Stimulated activated CD8-positive, alpha-beta memory T cell treated with anti-CD3 and anti-CD28 coated beads, Interleukin-2, amount 100 ng/mL, for 1 hour (primary cell): ENCODE measurements at places on chromosomes 4 and X.

- no peak for DNase-seq
Measured at GRCh38 chrX:129759576-129760061, 20.1 kb upstream of the SASH3 start.

DNA sequence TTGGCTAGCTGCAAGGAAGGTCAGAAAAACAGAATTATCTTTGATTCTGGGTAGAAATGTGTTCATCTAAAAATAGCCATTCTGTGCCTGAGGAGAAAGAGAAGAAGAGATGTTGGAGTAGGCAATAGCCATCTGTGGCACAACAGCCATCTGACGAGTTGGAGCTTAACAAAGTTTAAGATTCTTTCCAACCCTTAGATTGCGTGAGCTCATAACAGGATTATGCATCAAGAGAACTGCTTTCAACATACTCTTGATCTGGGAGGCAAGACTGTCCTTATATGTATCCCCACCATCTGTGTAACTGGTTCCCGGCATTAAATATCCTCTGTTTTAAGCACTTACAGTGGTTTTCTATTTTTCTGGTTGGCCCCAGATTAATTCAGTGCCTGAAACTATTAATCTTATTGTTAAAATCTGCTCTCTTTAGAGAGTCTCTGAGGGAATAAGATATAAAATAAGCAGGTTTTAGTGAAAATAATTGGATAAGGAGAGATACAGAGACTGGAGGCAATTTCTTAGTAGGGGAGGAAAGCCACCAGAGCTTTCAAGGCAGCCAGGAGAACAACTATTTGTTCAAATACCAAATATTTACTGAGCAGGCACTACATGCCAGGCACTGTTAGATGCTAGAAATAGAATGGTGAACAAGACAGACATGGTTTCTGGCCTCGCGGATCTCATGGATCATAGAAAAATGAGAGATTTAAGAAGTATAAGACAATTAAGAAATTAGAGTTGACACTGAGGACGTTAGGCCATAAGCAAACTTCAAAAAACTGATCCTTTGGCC, 398.0 kb downstream of the SMARCA1 start:
- no peak for DNase-seq

- no peak for DNase-seq
Measured at GRCh38 chr4:124846306-124846705, 133.8 kb upstream of the ANKRD50 start.

GRCh38 chr4:39713691-39714090, 15.8 kb downstream of the UBE2K start:
- DNase-seq, result no peak

DNA sequence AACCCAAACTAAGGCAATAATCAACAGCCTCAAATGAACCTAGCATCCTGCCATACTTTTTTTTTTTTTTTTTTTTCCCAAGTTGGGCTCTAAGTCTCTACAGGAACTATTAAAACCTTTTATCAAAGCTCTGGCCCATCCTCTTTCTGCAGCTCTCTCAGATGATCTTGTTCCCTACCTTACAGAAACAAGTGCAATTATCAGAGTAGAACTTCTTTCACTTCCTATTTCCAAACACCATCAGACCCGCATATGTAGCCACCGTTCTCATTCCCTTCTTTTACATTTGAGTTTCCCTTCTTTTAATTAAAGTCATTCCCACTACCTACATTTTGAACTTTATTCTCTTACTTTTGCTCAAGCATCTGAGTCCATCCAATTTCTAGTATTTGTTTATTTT, 690.6 kb downstream of the DMD start:
- DNase-seq, result no peak

GRCh38 chr4:38105475-38106220, 145.4 kb downstream of the PTTG2 start:
- no peak for DNase-seq

DNA sequence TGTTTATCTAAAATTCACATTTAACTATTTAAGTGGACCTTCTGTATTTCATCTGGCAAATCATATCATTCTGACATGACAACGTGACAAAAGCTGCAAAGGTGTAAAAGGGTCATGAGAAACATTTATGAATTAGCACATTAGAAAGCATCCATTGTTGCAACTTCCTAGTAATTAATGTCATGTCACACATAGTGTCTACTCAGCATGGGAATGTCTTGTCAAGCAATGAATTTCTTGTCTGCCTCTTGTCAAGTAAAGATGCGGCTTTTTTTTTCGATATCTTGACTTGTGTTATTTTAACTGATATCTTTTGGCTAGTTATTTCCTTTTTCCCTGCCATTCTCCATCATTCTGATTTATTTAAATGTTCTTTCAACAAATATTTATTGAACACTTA, 463.5 kb upstream of the CXorf51B start:
- DNase-seq, result no peak

DNA sequence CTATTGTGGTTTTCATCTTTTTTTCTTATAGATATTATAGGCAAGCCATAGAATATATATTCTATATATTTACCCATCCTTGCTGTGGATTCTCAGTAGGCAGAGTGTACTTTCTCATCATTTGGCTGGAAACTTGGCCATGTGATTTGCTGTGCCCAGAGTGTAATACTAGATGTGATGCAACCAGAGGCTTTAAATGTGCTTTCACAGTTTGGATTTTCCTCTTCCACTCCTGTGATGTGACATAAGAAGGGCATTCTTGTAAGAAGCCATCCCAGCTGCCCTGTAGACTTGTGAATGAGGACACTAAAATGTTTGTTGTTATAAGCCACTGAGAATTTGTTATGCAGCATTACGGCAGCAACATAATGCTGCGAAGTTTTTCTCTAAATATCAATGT, 10.4 kb upstream of the HPGDS start:
- DNase-seq, result no peak

DNA sequence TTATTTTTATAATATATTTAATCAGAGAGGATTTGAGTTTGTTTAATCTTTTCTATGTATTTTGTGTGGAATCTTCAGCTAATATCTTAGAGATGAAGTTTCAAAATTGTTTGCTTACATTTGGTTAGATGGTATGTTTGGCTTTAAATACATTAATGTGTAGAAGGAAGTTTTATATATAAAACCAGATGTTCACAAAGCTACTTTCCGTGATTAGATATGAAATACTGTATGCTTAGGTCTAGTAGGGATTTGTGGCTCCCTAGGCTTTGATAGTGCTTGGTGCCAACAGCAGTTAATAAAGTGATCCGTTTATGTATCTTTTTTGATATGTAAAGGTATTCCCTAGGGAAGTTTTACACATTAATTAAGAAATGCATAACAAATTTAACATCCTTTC, 223.0 kb downstream of the ARHGAP10 start:
- DNase-seq, result no peak

DNA sequence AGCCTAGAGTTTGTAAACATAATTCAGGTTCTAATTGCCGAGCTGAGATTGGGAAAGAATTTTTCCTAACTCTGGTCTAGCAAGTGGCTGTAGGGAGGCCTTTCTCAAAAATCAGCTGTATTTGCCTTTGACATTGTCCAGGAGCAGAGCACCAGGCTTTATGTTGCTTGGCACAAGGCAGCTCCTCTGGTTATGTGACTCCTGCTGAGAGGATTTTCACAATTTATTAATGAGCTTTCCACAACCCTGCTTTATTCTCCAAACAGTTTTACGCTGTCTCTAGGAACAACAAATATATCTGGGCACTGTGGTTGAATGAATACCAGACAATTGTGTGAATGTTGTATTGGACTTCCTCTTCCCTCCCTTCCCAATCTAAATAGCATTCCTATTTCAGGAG, 14.9 kb downstream of the LSM6 start:
- DNase-seq, result no peak

GRCh38 chrX:68659385-68659784, 11.9 kb downstream of the STARD8 start:
- DNase-seq, result no peak

GRCh38 chrX:74511704-74512103, 90.4 kb downstream of the SLC16A2 start:
- no peak for DNase-seq

DNA sequence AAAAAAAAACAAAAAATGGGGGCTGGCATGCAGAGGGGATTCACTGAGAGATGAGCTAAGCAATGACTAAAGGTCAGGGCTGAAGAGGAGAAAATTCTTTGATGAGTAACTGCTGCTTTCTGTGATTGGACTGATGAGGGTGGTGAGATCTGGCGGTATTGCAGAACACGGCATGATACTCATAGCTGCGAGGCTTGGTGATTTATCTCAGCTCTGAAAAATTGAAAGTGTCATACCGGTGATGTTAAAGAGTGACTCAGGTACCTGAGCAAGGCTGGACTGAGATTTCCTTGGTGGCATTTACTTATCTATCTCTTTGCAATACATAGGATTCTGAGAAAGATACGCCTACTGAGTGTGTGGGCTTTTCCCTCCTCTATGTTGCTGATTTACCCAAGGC, 204.1 kb upstream of the DDX53 start:
- DNase-seq, result no peak

DNA sequence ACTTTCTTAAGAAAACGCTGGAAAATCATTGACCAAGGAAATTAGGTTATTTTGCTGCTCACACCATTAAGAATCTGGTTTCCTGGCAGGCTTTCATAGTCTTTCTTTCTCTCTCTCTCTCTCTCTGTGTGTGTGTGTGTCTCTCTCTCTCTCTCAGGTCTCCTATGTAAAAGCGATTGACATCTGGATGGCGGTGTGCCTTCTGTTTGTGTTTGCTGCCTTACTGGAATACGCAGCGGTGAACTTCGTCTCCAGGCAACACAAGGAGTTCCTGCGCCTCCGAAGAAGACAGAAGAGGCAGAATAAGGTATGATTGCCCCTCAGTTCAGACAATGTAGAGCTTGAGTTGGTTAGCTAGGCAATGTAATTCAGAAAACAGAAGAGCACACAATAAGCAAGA, 161.2 kb downstream of the GLRA2 start:
- DNase-seq, result no peak

DNA sequence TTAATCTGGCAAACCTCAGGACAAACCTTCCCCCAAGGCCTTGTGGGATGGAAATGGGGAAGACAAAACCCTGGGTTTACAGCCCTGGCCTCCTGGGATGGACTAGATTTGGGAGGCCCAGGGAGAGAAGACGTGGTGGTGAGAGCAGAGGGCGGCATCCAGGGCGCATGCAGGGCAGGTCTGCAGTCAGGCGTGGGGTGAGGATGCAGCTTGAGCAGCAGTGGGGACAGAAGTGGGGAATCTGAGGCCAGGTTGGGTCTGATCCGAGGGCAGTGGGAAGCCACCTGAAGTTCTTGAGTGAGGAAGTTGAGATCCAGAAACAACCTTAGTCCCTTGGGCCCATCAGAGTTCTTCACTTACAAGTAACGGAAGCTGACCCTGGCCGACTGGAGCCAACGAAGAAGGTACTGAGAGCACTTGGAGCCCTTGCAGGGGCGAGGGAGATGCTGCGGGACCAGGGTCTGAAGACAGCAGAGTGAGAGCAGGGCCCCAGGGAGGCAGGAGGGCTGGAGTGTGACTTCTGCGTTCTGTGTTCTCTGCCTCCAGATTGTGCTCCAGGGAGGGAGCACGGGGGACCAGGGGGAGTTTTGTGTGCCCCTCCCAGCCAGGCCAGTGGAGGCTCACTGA, 42.0 kb upstream of the GPR78 start:
- DNase-seq, result no peak

- DNase-seq, result no peak
Measured at GRCh38 chr4:10077483-10078335, 38.9 kb downstream of the WDR1 start.

DNA sequence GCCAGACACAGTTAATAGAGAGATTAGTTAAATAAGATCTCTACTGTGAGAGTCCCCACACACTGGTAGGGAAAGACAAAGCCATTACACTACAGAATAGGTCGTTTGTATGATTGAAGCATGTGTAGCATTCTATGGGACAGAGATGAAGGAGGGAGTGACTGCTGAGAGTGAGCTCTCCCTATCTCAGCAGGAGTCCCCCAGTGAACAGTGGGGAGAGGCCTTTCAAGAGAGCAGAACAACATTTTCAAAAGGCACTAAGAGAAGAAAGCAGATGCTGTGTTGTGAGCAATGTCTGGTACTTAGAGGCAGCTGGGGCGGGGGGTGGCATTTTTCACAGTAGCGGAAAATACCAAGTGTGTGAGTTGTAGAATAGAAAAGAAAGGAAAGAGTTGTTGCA, 413.6 kb downstream of the AFF2 start:
- no peak for DNase-seq

DNA sequence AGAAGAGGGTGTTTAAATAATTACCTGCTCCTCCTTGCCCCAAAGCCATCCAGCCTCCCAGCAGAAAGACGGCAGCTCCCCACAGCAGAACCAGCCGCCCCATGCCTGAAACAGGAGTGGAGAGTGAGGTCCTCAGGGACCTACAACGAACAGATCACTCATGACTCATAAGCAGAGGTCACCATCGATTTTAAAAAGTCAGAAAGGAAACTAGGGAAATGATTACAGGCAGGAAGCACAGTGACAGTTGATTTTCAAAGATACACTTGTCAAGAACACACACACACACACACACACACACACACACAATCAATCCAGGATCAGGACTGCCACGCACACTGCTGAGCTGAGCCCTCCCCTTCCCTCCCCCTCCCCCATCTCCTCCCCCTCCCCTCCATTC, at the start of gene CRLF2:
Gene CRLF2 (minus strand): TSS at position 118 of the 400 bp plus-strand sequence. CDS start 15 bp downstream, at position 103.
- no peak for DNase-seq

GRCh38 chrX:68429216-68429615, 4.1 kb downstream of the OPHN1 start:
- DNase-seq, result no peak

DNA sequence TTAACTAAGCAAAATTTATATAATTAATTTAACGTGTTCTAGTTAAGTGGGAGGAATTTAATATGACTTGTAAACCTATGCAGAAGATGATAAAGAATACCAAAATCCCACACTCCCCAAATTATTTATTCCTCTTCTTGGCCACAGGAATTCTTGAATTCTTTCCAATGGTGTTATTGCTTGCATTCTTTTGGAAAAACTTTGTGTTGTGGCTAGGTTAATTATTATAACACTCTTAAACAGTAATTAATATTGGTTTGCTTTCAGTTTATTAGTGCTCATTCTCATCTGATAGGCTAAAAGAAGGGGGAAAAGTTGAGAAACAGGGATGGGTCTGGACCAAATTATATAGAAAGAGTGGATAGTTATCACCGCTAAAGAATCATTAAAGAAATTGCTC, 141.5 kb upstream of the PABPC4L start:
- DNase-seq, result no peak

GRCh38 chr4:7199129-7199725, 6.9 kb downstream of the SORCS2 start:
- no peak for DNase-seq
